ENCODE measurements at places on chromosomes 16 and 17.

DNA sequence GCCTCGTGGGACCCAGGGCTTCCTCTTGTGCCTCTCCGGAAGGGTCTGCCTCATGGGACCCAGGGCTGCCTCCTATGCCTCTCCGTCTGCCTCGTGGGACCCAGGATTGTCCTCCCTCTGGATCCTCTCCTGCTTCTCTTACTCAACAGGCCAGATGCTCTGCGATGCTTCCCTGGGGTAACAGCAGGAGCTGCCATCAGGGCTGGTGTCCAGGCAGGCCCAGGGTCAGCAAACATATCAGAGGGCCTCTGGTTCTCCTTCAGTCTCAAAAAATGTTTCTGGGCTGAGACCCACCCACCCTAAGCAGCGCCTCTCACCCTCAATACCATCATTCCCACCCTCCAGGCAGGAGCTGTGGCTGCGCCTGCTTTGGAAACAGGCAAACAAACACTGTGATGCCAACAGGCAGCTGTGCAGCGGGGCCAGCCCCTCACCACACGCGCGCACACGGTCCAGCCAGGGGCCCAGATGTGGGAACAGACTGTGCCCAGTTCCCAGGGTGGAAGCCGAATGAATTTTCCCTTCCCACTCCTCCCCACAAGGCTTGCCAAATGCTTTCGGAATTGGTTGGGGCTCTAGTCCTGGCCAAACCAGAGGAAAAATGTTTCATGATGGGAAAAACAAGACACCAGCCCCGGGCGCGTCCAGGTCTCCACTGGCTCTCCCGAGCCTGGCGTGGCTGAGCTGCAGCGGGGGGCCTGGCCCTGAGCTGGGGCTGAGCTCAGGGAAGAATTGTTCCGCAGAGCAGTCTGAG lies 11.3 kb downstream of the TIMM22 start:
- DNase-seq = no peak

DNA sequence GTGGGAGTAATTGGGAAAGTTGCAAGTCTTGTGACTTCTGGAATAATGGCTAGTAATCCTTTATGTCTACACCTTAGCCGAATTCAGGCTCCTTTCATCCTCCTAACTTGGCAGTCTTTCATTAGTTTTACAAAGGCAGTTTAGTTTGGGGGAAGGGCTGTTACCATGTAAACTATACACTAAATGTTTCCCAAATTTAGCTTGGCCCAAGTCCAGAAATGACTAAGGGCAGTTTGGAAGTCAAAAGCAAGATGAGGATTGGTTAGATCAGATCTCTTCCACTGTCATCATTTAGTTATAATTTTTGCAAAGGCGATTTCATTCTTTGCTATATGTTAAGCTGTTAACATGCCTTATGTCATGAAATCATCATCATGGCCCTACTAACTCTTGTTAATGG lies 115.4 kb upstream of the CACNG3 start:
- DNase-seq = no peak

DNA sequence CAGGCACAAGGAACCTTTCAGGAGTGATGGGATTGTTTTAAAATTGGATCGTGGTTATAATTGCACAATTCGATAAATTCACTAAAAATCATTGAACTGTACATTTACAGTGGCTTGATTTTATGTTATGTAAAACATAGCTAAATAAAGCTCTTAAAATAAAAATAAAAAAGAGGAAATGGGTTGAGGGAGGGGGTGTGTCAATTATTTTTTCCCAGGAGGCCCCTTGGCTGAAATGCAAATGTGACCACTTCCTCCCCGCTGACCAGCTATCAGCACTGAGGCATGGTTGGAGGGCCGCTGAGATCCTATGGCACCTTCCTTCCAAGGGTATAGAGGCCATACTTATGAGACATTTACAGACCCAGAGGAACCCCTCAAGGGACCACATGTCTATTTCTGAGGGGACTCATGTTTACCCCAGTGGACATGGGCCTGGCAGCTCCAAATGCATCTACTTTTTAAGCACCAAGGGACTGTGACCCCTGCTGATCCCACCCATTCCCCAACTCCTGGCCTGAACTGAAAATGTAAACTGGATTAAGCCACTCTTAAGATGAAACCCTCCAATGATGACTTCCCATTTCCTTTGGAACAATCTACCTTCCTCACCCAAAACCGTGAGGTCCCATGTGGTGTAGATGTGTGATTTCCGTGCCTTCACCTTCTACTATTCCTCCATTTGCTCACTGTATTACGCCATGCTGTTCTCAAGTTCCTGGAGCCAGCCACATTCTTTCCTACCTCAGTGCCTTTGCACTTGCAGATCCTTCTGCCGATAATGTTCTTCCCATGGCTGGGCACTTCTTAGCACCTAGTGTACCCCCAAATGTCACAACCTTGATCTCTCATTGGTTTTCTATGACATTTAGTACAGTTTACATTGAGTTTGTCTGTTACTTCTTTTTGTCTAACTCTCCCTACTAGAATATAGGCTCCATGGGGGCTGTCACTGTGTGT lies 2.8 kb upstream of the IL21R start:
- peak; percentile 69 for DNase-seq

- DNase-seq = no peak
Observed at GRCh38 chr16:4087099-4087885, 28.9 kb downstream of the ADCY9 start.

- no peak for DNase-seq
Observed at GRCh38 chr16:68563631-68564381, 24.7 kb downstream of the ZFP90 start.

All from Peyer's patch (tissue), 4 donors.